H9 (cell line): ENCODE measurements at places on chromosomes 16 and 17.
A peak's percentile ranks its signal among the peaks of the same experiment; 100 is the strongest.

DNA sequence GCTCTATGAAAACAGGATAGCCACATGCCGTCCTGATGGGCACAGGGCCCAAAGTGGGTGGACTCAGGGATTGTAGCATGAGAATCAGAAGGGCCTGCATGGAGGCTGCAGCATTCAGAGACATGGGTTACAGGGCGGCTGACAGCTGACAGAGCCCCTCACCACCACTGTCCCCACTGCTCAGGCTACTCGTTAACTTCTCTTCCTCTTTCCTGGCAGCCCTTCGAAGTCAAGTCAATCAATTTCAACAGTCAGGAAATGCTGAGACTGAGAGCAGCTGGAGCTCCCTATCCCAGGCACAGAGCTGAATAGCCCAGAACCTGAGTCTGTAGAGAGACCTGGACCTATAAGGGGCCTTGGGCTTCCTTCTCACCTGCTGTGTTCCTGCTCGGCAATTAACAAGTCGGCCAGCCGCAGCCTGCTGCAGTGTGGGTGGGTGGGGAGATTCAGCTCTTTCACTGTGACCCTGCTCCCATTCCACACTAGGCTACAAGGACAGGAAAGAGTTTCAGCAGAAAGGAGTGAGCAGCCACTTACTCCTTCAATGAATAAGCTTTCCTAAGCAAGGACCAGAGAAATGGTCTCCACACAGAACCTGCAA is 76.9 kb downstream of the TEX14 start:
- DNase-seq: peak; percentile 48

DNA sequence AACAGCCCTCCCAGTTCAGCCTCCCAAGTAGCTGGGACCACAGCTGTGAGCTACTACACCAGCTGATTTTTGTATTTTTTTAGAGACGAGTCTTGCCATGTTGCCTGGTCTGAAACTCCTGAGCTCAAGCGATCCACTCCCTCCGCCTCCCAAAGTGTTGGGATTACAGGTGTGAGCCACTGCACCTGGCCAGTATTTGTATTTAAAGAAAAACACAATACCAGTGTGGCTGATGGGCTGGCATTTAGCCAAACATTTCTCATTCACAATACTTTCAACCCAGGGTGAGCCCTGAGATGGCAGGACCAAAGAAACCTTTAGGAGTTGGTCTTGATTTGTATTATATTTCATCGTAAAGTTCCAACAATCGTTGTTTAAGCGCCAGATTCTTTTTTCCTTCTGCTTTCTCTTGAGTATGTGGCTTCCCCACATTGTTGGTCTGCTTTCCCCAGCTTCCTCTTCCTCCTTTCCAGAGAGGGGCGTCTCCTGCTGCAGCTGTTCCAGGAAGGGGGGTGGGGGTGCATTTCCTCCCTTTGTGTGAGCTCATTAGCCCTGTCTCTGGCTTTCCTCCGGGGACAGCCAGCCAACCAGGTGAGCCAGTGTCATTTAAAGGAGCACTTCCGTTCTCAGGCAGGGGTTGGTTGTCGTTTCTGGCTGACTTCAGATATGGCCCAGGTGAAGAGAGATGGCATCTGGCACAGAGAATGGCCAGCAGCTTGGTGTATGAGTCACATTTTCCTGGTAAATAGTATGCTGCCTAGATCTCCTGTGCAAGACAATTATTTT is 79.9 kb downstream of the GPRC5B start:
- DNase-seq: peak; percentile 85

GRCh38 chr16:77912617-77913016 is 109.7 kb upstream of the CLEC3A start:
- DNase-seq: no peak

DNA sequence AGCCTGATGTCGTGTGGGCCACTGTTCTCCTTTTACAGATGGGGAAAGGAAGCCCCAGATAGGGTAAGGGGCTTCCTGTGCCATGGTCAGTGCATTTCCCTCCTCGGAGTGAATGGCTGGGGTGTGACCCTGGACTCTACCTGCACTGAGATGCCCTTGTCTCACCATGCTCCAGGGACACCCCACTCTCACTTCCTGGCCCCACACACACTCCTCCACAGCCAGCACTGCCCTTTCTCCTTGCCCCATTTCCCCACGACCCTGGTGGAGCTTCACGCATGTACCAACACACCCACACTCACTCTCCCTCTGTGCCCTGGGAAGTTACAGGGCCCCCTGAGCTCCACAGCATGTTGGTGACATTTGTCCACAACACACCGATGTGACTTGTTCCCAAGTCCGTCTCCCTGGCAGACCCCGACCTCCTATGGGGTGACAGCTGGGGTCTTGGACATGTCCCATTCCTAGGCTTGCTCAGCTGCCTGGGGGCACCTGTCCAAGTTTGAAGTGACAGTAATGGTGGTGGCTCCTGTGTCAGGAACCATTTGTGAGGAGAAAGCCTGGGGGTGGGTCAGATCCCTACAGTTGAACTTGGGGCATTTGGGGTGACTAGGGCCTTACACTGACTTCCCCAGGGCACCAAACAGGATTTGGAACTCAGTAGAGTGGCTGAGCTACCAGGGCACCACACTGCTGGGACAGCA is 47.4 kb downstream of the PECAM1 start:
- no peak for DNase-seq

- DNase-seq: no peak
Measured at GRCh38 chr16:52251495-52251894, 295.4 kb downstream of the TOX3 start.

GRCh38 chr17:57385975-57386374 is 129.7 kb downstream of the MSI2 start:
- DNase-seq: no peak
